ENCODE measurements at places on chromosomes 12 and 14.

DNA sequence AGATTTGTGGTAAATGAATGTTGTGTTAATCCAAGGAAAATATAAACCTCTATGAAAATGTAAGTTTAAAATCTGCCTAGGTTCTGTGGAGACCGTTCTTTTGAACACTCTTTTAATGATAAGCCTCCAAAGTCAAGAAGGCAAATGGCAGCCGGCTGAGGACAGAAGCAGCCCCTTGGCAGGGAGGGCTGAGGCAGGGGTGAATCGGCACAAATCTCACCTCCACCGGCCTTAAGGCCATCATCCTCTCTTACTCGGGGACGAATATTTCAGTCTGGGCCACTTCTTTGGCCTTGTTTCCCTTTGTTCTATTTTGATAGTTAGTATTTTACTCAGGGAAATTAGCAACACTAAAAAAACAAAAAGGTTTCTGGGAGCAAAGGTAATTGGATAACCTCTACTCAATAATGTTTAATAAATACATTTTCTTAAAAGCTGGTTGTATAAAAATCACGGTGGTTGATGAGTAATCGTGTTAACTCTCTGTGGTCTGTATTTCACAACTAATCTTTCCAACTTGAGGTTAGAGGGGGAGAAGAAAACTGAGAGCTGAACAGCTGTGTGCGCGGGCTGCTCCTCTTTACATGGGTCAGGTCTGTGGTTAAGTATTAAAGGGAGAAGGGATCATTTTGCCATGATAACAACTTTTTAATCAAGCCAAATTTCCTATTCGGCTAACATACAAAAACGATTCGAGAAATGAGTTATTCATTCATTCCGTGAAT lies 18.6 kb downstream of the LGMN start:
- no peaks in the 10 kb centered on the region for H3K27me3 ChIP-seq
- no peak overlapping the region for H3K4me3 ChIP-seq
- H3K36me3 ChIP-seq = no peaks in the 10 kb centered on the region

DNA sequence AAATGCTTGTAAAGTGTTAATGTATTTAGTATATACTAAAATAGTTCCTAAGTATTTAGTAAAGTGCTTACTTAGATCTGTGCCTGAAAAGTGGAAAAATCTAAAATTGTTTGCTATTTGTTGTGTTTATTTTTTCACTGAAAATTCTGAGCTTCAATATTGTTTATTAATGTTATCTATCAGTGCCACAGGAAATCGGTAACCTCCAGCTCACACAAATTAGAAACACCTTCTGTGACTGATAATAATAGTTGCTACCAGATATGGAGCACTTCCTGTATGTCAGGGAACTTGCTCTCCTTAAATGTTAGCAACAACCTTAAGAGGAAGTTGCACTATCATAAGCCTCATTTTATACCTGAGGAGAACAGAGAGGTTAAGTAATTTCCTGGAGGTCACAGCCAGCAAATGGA lies 723 bp upstream of the LRP10 start:
- no peaks in the 10 kb centered on the region for H3K36me3 ChIP-seq
- H3K27ac ChIP-seq = peak overlapping the region; percentile 80
- H3K27me3 ChIP-seq = no peaks in the 10 kb centered on the region
- DNase-seq = no peak
- peak overlapping the region; percentile 71 for H3K4me3 ChIP-seq

- no peak for DNase-seq
- H3K4me1 ChIP-seq = no peaks in the 10 kb centered on the region
- H3K4me3 ChIP-seq = no peak overlapping the region
Measured at GRCh38 chr12:40175045-40175444, 49.8 kb upstream of the LRRK2 start.

- H3K27ac ChIP-seq = no peak overlapping the region
- H3K27me3 ChIP-seq = no peaks in the 10 kb centered on the region
- H3K36me3 ChIP-seq = no peaks in the 10 kb centered on the region
- H3K4me3 ChIP-seq = no peak overlapping the region
- DNase-seq = peak; percentile 52
Measured at GRCh38 chr14:92680781-92681650, 67.4 kb downstream of the LGMN start.

DNA sequence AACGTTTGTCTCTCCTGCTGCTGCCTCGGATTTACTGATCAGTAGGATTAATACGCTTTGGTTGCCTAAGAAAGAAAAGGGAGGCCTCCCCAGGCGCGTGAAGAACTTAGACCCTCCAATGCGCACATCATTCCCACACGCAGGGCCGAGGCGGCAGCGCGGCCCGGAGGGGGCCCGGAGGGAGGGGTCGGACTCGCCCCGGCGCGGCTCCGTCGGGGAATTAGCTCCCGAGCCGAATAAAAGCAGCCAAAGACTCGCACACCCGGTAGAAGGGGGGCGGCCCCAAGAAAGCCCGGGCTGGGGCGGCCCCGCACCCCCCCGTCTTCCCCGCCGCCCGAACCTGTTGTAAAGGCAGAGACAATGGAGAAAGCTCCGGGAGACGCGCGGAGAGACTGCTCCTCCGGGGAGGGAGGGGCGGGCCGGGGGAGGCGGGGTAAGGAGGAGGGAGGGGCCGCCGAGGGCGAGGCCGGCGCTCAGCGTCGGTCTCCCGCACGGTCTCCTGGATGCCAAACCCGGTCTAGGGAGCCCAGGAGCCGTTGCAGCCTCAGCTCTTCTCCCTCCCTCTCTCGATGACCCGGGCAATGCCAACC lies at the start of gene NELL2:
NELL2 (minus strand) TSS at position 362 of the 590 bp plus-strand sequence. CDS start 446 bp downstream, outside the sequence.
- 0 out of 2 replicates have a peak, but pooled peaks cover 5% of the 10 kb centered on the region for H3K4me1 ChIP-seq
- no peak within 1 kb of the TSS for H3K27ac ChIP-seq
- 0 out of 2 replicates have a peak, but pooled peaks cover 7% of the 10 kb centered on the region for H3K27me3 ChIP-seq
- H3K4me3 ChIP-seq = peak within 1 kb of the TSS; percentile 60
- H3K36me3 ChIP-seq = no peaks in the 10 kb centered on the region

DNA sequence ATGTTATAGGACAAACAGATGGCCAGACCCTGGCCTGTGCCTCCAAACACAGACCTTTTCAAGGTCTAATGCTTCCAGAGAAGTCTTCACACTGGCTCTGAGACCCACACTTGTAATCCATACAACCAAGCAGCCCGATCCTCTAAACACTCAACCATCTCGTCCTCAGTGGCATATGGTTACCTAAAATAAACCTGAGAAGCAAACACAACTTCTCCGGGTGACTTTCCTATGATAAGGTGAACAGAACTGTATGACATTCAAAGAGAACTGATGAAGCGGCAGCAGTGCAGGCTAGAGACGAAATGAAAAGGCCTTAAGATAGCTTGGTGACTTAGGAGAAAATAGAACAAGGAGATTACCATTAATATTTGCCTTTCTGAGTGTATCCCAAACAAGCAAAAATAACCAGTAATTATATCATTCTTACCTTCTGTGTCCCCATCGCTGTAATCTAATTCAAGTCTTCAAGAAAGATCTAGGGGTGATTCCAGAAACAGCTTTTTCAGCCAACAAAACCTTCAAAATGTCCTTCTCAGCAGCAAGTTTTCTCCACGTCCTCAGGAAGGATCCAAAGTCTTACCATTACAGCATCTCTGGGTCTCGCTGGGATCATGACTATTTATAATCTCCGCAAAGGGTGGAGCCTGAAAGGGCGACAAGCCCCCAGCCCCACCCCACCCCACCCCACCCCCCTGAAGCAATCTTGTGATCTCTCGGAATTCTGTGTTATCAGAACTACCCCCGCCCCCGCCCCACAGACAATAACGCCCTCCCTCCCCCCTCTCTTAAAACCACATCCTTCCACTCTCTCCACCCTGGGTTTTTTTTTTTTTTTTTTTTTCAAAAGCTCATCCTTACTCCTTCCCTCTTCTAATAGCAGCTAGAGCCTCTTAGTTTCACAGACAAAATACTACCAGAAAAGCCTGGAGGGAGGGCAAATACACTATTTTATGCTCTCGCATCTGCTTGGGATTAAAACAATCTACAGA lies at the start of gene SLC2A3:
SLC2A3 (minus strand) TSS at position 598 of the 992 bp plus-strand sequence; CDS start at position 445, 153 bp downstream.
- H3K27me3 ChIP-seq = no peaks in the 10 kb centered on the region
- no peaks in the 10 kb centered on the region for H3K36me3 ChIP-seq
- peaks cover 13% of the 10 kb centered on the region for H3K4me1 ChIP-seq
- DNase-seq = peak; percentile 82
- H3K4me3 ChIP-seq = peak within 1 kb of the TSS; percentile 56

DNA sequence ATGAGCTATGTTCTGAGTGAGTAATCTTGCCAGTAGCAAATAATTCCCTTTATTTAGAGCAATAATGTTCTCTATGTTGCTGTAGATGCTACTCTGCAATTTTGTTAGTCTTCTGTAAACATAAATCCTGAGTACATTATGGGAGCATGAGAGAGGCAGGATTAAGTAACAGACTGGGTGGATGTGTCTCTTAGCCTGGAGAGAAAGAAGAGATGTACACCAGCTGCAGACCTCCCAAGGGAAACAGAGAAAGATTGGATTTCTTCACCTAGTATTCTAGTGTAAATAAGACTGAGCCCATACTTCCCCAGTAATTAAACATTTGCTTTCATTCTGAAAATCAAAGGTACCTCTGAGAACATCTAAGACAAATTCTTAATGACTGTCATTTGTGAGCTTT lies 564.0 kb downstream of the TRHDE start:
- no peaks in the 10 kb centered on the region for H3K36me3 ChIP-seq
- no peaks in the 10 kb centered on the region for H3K27me3 ChIP-seq
- DNase-seq = no peak
- no peaks in the 10 kb centered on the region for H3K4me1 ChIP-seq
- H3K27ac ChIP-seq = no peak overlapping the region

GRCh38 chr14:23358553-23359166 lies 6.0 kb upstream of the SLC22A17 start:
- DNase-seq = no peak
- no peak overlapping the region for H3K27ac ChIP-seq
- H3K27me3 ChIP-seq = no peaks in the 10 kb centered on the region
- no peaks in the 10 kb centered on the region for H3K36me3 ChIP-seq
- no peak overlapping the region for H3K4me3 ChIP-seq

DNA sequence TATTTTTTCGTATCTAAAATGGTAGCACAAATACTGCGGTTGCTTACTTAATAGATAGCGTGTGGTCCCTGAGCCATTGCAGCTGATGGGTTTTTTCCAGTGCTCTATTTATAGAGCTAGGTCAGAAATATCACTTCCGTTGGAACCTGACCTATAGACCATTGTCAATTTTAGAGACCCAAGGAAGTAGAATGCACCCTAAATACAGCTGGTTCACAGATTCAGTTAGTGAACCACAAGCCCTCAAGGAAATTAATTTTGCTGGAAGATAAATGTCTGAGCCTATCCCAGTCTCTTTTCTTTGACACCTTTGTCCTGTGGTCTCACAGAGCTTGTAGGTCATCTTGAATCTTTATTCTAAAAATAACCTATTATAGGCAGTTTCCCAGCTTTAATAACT lies 391.0 kb downstream of the ZFP36L1 start:
- no peaks in the 10 kb centered on the region for H3K27me3 ChIP-seq
- H3K27ac ChIP-seq = peak overlapping the region; percentile 32
- DNase-seq = peak; percentile 12
- H3K4me3 ChIP-seq = no peak overlapping the region

DNA sequence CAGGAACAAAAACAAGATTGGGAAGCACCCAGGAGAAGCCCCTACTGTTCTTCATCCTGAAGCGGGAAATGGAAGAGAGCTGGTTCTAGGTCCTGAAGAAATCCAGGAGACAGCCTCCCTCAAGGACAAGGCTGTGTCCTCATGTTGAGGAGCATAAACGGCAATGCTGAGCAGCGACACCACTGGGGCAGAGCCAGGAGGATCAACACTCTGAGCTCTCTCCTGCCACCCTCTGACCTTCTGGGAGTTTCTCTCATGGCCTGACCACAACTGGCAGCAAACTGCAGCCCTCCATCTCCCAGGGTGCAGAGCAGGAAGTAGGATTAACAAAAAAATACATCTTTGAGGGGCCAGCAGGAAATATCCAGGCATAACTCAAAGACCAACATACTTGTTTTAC lies 1292.2 kb upstream of the TMEM132C start:
- H3K4me1 ChIP-seq = no peaks in the 10 kb centered on the region
- H3K27me3 ChIP-seq = no peaks in the 10 kb centered on the region
- H3K4me3 ChIP-seq = no peak overlapping the region
- no peak overlapping the region for H3K27ac ChIP-seq
- H3K36me3 ChIP-seq = no peaks in the 10 kb centered on the region

DNA sequence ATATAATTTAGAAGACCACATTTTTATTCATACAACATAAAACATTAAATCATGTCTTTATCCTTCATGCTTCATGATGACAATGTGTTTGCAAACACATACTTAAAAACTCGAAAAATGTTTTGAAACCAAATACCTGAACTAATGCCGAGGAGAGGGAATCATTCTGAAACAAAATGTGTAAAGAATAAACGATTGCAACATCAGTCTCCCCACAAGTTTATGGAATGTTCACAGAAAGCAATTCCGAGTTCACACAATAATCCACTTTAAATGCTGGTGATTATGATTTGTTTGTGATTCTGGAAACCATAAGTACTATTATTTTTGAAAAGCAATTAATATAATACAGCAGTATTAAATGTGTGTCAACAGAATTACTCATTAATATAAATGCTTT lies 84.5 kb upstream of the PDZRN4 start:
- H3K36me3 ChIP-seq = no peaks in the 10 kb centered on the region
- no peak overlapping the region for H3K27ac ChIP-seq

DNA sequence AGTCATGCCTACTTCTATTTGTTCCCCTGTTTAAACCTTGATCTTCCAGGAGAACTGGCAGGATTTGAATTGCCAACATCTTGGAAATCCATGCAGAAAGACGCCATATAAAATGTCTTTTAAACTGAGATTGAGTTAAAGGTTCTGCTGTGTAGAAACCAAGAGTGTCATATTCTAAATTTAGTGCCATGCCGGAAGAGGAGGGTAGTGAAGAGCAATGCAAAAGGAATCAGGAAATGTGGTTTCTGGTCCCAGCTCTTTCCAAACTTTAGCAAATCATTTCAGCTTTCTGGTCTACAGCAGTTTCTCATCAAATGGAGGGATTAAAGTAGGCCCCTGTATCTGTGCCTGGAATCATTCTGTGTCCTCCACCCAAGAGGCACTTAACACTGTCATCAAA lies 85.7 kb downstream of the BTG1 start:
- no peaks in the 10 kb centered on the region for H3K36me3 ChIP-seq
- H3K4me1 ChIP-seq = peaks cover 71% of the 10 kb centered on the region
- H3K27ac ChIP-seq = peak overlapping the region; percentile 80

DNA sequence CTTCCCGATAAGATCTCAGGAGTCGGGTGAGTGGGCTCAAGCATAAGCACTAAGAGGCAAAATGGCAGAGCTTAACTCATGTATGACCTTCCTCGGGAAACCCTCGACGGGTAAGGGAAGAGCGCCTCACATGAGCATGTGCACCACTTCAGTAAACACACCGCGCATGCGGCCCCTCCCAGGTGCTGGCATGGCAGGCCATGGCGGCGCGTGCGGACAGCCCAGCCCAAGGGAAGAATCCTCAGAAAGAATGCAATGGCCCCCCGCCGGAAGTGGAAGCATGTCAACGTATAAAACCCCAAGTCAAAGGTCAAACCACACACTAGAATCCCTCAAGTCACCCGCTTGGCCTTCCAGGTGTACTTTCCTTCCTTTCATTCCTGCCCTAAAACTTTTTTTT lies 6.6 kb upstream of the TNFAIP2 start:
- H3K27ac ChIP-seq = no peak overlapping the region
- no peak for DNase-seq
- no peaks in the 10 kb centered on the region for H3K36me3 ChIP-seq
- H3K4me3 ChIP-seq = no peak overlapping the region
- no peaks in the 10 kb centered on the region for H3K4me1 ChIP-seq
